GM12878 (cell line): ENCODE measurements at places on chromosomes 11 and 22.

DNA sequence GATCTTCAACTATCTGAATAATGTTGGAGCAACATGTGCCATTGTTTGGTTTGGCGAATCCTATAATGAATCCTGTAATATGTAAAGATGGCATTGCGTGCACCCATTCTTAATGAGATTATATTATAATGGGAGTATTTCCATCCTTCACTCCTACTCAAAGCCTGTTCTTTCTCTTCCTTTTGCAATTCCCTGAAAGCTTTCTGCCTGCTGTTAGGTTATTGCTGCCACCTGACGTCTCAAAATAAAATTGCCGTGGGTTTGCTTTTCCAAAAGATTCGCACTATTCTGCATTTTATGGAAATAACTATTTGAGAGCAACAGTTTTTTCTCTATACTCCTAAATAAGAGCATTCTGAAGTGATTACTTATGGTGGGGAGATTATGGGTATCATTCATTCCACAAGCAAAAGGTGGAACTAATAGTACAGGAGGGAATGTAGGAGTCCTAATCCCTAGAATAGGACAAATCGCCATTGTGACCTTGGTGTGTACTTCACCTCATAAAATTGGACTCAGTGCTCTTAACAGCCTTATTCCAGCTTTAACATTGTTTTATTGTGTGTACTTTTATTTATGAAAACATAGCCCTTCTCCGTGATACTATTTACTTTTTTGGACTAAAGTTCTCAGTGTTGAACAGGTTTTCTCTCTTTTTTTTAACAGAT is 69.6 kb upstream of the ALKBH3 start:
- DNase-seq: no peak

GRCh38 chr22:45893516-45893915 is 83.4 kb downstream of the WNT7B start:
- no peak for DNase-seq

DNA sequence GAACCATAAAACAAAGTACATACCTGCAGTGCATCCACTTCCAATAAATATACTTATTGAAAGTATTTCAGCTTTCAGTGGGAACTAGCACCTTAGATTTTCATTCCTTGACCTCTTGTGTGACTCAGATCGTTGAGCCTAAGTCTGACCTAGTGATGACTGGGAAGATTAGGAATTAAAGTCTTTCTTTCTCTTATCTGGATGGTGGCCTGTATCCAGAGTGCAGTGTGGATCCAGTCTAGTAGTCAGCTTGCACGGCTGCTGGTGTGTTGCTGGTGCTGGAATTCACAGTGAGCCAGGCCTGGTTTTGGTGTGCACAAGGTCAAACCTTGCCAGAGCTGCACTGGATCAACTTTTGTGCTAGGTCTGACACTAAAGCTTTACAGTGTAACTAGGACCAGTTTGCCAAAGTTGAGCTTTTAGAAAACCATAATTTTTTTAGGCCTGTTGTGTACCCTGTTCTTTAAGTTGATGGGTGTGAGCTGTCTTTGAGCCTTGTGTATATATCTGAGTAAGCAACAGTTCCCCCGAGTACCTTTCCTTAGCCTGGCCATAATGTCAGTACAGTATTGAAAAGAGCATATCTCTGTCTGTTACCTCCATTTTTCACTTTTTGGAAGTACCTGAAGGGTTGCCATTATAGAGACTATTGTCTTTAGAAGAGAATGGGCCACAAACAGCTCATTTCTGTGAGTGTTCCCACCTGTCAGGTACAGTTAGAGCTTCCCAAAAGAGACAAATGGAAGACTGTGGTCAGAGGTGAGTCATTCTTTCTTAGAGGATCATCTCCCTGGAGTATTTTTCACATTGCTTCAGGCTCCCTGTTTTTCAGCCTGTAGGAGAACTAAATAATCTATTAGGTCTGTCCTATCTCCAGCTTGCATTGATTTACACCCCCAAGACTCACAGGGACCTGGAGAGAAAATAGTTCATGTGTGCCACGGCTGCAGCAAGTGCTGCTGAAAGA is 89.8 kb downstream of the ALX4 start:
- DNase-seq: no peak

DNA sequence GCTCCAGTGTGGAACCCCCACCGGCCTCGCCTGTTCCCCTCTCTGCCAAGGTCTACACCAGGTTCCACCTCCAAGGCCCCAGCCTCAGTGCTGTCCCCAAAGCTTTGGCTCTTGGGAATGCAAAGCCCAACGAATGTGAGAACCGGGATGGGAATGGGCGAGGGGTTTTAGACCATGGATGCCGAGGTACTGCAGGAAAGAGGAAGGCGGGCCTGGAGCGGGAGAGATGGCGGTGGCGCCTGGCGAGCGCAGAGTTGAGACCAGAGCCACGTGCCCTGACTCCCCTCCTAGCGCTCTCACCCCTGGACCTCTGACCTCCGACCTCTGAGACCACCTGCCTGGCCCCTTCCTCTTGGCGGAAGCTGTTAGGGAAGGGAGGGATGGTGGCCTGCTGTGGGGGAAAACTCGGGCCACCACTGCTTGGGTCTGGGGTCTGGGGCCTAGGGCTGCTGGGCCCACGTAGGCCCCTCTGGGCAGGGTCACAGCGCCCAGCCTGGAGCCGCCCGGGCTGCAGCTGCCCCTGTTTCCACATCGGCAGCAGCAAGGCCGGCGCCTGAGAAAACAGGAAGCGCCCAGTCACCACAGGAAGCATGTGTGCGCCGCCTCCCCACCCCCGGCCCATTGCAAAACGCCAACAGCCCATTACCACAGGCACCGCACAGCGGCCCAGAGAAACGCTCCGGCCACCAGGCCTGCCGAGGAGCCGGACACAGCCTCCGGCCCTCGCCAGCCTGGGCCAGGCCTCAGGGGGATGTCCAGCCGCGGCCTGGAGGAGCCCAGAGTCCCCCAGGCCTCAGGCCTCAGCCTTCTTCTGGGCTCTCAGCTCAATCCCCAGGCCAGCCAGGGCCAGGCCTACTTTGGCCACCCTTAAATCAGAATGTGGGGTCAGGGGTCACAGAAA is 13.8 kb upstream of the SLC39A13 start:
- DNase-seq: no peak
